Activated CD8-positive, alpha-beta memory T cell treated with anti-CD3 and anti-CD28 coated beads, Interleukin-2, amount 50 U/mL, for 4 hours (primary cell): ENCODE measurements at places on chromosomes 1 and 21.

DNA sequence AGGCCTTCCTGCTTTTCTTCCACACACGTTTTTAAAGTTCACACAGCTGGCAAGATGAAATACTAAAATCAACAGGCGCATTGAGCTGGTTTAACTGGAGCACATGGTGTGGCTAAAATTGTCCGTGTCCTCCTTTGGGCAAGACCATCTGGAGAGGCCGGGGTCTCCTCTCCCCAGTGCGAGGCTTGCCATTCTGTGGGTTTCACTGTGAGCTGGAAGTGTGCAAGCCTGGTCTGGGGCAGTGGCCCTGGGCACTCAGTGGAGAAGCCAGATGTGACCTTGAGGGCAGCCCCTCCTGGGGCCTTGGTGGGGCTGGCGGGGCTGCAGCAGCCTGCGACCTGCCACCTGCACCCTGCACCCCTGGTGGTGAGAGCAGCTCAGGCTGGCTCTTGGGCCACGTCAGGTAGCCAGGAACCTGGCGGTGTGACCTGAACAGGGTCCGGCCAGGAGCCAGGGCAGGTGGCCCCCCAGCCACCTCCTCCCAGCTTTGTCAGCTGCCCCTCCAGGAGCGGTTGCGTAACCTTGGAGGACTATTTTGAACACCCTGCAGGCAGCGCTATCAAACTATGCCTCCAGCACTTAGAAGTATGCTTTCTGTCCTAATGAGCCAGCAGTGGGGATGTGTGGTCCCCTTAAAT, 52.4 kb downstream of the SLC37A1 start:
- no peak for DNase-seq

GRCh38 chr1:185693654-185694053, 40.5 kb upstream of the HMCN1 start:
- DNase-seq: no peak

- no peak for DNase-seq
These were observed 8.9 kb downstream of the TAGLN2 start for GRCh38 chr1:159916242-159917051.

DNA sequence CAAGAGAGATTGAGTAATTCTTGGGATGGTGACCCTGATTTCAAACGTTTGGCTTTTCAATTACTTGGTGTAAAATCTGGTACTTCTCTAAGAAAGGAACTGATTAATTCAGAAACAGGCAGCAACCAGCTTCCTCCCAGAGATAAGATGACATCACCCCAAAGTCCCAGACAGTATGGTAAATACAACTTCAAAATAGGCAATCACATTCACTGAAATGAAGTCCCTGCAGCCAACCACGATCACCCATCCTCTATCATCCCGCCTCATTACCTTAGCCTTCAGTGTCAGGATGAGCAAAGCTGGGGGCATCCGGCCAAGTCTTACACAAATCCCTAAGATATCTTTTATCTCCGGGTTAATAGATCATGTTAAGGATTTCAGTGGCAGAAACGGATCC, 26.4 kb upstream of the RUNX1 start:
- DNase-seq: no peak

- DNase-seq: no peak
These were observed 78.2 kb downstream of the SNX7 start for GRCh38 chr1:98739762-98740161.

DNA sequence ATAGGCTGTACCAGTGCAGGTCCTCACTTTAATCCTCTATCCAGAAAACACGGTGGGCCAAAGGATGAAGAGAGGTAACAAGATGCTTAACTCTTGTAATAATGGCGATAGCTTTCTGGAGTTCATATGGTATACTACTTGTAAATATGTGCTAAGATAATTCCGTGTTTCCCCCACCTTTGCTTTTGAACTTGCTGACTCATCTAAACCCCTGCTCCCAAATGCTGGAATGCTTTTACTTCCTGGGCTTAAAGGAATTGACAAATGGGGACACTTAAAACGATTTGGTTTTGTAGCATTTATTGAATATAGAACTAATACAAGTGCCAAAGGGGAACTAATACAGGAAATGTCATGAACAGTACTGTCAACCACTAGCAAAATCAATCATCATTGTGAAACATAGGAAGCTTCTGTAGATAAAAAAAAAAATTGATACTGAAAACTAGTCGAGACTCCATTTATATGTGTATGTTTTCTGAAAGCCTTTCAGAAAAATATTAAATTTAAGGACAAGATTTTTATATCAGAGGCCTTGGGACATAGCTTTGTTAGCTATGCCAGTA, 7.0 kb downstream of the SOD1 start:
- DNase-seq: no peak

- no peak for DNase-seq
These were observed 124.8 kb downstream of the TMEM53 start for GRCh38 chr1:44549510-44549909.

GRCh38 chr1:49297783-49298182, 521.1 kb upstream of the BEND5 start:
- DNase-seq: no peak

GRCh38 chr1:201740670-201741111, 88.3 kb upstream of the IPO9 start:
- DNase-seq: no peak

DNA sequence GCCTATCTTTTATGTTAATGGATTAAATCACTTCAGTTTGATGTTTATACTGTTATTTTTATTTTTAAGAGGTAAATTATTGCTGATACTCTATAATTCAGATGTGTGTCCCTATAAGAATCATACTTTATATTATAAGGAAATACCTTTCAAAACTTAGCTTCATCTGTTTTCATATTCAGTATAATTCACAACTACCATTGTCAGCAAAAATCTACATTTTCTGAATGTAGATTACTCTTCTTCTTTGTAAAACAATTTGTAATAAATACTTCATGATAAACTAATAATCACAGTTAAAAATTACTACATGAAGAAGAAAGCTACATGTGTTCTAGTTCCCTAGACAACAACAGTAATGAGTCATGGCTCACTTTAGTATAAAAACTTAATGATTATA, 115.4 kb upstream of the SERTAD4 start:
- DNase-seq: no peak

- DNase-seq: no peak
These were observed 692.2 kb downstream of the USP25 start for GRCh38 chr21:16421965-16422364.

- DNase-seq: no peak
These were observed 84.8 kb downstream of the CAMTA1 start for GRCh38 chr1:6870086-6870485.

GRCh38 chr1:6958407-6959030, 173.3 kb downstream of the CAMTA1 start:
- DNase-seq: no peak
